Bronchial epithelial cell (primary cell): ENCODE measurements at places on chromosomes 4 and X. TPM values are rescaled to one million over a fixed set of nuclear protein-coding genes. Genes with fewer than 3 reads are reported as not detected.

DNA sequence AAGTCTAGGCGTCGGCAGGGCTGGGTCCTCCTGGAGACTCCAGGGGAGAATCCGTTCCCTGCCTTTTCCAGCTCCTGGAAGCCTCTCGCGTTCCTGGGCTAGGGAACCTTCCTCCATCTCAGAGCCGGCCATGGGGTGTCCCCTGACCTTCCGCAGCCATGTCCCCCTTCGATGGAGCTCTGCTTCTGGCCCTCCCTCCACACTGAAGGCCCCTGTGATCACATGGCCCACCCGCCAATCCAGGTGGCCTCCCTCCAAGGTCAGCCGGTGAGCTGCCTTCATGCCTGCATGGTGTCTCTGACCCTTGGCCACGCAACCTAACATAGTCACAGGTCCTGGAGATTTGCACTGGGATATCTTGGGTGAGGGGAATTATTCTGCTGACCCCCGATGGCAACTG lies 69.6 kb downstream of the TRMT44 start:
- DNase-seq: no peak

Gene LGI2
- total RNA-seq: not detected in 2 replicates

DNA sequence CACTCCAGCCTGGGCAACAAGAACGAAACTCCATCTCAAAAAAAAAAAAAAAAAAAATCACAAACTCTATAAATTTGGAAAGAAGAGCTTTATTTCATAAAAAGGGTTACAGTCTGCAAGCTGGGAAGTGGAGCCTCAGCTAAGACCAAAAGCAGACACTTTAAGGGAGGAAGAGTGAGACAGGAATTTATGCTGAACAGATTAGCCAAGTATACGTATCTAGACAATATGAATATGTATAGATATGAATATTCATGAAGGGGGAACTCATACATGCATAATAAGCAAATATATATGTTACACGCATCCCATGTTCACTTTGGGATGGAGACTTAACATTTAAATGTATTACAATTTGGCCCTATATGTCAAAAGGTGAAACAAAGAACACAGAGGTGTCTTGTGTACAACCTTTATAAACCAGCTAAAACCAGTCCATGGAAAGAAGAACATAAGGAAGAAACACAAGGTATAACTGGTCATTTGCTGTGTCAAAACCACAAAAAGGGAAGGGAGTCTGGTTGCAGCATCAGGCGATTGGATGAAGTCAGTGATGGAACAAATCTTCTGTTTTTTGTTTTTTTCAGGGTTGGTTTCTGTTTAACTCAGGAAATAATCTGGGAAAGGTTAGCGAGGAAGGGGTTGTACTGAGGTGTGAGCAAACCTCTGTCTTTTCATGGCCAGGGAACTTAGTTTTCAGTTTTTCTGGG lies 130.0 kb upstream of the MAOA start:
- no peak for DNase-seq

Gene BEX1
- not detected in 2 replicates for total RNA-seq

- DNase-seq: no peak
Observed at GRCh38 chr4:86536151-86536550, 58.0 kb upstream of the PTPN13 start.

DNA sequence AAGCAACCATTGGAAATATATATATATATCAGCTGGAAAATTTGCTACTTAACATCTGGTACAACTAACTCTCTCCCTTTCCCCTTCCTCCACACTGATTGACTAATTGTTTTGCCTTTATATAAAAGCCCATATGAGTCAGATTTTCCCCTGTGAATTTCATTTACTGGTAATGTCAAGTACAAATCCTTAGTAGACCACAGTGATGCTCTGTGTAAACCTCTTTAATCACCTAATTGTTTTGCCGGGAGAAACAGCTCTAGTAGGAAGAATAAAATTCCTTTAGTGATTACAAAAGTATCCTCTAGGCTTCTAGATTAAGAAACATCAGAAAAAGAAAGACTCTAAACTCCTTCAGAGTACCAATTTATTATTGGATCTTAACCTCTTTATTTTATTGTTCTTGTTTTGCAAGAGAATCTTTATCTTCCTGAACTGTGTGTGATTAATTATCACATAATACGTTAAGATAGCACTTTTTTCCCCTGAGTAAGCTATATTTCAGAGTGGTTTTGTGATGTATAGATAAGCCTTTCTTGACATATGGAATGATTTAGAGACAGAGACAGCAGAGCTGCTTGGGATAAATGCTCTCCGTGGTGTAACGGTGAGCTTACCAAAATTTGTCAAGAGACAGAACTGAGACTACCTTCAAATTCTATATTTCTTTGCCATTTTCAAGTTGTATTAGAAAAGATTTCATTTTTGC lies 1606.4 kb upstream of the TENM3 start:
- no peak for DNase-seq

DNA sequence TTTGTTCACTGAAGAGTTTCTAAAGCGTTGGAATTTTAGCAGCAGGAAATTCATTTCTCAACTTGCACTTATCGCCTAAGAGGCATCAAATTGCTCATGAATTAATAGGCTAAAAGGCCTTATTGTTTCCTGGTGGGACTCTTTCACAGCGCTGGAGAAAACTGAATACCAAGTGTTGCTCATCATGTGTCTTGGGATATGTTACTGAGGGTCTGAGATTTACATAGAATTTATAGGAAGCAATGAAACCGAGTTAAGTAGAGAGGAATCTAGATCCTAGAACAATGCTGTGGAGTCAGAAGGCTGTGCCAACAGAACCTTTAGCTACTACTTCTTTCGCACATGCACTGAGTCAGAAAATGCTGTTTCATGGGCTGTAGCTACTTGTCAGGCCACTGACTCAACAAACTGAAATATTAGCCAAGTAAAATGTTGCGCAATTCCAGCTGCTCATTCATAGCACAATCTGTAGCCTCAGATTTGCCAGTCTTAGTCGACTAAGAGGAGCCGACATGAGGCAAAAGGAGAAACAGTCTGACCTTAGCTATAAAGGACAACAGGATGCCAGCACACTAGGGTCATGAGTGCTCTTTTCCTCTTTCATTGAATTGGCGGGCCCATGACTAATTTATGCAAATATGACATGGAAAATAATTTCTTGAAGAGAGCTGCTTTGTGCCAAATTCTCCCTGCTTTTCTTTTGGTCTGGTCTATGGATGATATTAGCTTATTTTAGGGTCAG lies 35.9 kb upstream of the CXCL8 start:
- DNase-seq: peak; percentile 100

DNA sequence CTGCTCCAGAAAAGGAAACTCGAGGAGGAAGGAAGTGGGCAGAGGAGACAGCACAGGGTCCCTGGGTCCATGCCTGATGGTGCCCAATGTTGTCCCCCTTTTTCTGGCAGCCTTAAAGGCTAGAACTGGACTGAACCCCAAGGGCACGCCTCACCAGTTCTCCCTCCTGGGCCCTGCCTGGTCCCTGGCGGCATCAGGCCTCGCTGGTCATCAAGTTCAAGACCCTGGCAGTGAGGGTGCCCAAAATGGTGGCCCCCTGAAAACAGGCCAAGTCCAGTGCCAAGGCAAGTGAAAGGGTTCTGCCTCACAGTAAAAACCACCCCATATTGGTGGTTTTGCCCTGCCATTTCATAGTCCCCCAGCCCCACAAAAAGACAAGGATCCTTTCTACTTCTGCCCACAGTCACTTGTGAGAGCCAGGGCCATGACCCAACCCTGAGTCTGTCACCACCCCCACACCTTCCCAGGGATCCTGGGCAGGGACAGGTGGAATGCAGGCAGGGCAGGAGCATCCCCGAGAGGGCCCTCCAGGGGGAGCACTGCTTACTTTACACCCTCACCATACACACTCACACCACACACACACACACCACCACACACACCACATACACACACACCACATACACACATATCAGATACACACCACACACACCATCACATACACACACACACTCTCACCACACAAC lies 107.6 kb downstream of the DCTD start:
- DNase-seq: no peak

GRCh38 chr4:119105605-119106004 lies 30.0 kb upstream of the MYOZ2 start:
- DNase-seq: peak; percentile 47

DNA sequence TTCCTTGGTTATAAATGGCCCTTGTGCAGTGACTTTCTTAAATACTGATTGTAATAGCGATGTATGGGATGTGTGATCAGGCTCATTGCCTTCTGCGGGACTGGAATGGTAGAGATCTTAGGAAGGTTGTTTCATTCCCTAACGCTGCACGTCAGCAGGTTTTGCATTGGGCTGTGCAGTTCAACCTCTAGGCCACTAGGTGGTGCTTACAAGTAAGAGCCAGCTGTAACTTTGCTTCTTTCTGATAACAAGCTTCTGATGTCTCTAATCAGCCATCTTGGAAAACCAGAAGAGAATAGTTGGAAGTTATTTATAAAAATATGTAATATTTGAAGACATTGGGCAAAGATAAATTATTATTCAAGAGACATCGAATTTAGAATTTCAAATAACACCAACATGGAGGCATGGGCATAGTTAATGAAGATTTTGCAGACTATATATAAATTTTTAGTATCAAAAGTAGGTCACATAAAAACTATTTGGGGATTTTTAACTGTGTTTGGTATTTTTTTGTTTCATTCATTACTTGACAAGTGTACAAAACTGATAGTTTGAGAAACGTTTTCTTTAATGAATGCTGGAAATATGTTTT lies 339.7 kb upstream of the PCDH7 start:
- peak; percentile 77 for DNase-seq

Gene ZNF630
- total RNA-seq: 1.8 and 2.0 TPM in 2 replicates

GRCh38 chr4:55450566-55450965 lies 54.8 kb downstream of the TMEM165 start:
- DNase-seq: no peak

- DNase-seq: no peak
Observed at GRCh38 chr4:26450418-26450817, 39.9 kb downstream of the CCKAR start.

GRCh38 chr4:174689618-174690017 lies 139.4 kb downstream of the GLRA3 start:
- DNase-seq: no peak

GRCh38 chr4:55291227-55291640 lies 54.8 kb upstream of the SRD5A3 start:
- no peak for DNase-seq

- no peak for DNase-seq
Observed at GRCh38 chr4:1310796-1311631, 21.3 kb downstream of the MAEA start.

- DNase-seq: no peak
Observed at GRCh38 chr4:8614365-8615193, 22.0 kb downstream of the CPZ start.

DNA sequence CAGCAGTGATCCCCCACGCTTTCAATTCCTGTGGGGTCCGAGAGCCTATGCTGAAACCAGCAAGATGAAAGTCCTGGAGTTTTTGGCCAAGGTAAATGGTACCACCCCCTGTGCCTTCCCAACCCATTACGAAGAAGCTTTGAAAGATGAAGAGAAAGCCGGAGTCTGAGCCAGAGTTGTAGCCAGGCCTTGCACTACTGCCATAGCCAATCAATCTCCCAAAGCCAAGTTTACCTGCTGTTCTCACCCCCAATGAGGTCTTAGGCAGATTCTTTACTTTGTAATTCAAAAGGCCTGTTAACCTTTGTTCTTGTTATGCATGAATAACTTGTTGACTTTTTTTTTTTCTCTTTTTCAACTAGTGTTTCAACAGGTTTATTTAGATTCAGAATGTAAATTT lies 4.0 kb downstream of the MAGEB2 start:
- DNase-seq: no peak

GRCh38 chr4:150939530-150939929 lies 75.6 kb downstream of the LRBA start:
- no peak for DNase-seq

- DNase-seq: no peak
Observed at GRCh38 chr4:39433878-39434492, 24.7 kb downstream of the RPL9 start.

Gene PRR32
- not detected in 2 replicates for total RNA-seq

DNA sequence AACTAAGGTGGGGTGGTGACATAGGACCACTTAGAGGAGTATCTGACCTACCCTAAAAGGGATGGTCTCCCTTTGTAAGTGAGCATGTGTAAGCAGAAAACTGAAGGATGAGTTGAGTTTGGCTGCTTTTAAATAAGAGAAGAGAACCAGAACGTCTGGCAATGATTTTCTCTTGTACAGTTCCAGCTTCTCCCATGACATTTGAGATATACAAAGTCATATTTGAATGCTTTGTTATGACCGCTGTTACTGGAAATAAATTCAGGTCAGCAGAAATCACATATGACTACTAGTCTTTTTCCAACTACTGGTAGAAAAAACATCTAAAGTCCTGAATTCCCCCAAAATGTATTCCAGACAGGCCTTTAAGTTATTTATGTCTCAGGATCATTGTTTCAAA lies 313.3 kb upstream of the BMP3 start:
- DNase-seq: no peak

- DNase-seq: no peak
Observed at GRCh38 chr4:88457307-88458103, 586 bp downstream of the HERC5 start.

DNA sequence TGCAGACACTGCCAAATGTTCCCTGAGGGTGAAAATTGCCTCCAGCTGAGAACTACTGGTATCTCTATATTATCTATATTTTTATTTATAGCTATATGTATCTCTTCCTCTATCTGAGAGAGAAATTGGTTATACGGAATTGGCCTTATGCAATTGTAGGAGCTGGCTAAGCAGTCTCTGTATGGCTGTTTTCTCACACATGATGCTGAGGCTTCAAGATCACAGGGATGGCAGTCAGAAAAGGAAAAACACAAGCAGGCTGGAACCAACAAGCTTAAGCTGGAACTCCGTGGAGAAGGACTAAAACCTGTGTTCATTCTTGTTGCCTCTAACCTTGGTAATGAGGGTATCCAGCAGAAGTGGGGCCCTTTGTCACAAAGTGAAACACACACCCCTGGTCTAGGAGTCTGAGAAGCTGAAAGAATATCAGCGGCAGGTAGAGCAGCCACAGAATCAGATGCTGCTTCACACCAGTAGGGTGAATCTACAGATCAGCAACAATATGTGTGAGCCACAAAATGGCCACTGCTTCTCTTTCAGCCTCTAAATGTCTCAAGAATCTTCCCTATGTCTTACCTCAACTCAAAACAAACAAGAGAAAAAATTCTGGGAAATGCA lies 166.5 kb upstream of the PPP1R2C start:
- no peak for DNase-seq

Gene ARHGEF9
- 7.4 and 7.9 TPM in 2 replicates for total RNA-seq

- no peak for DNase-seq
Observed at GRCh38 chr4:56910172-56910967, 2.7 kb downstream of the REST start.

Gene UGT2B17
- 0.13 TPM in 1 of 2 replicates, not detected in the other for total RNA-seq

DNA sequence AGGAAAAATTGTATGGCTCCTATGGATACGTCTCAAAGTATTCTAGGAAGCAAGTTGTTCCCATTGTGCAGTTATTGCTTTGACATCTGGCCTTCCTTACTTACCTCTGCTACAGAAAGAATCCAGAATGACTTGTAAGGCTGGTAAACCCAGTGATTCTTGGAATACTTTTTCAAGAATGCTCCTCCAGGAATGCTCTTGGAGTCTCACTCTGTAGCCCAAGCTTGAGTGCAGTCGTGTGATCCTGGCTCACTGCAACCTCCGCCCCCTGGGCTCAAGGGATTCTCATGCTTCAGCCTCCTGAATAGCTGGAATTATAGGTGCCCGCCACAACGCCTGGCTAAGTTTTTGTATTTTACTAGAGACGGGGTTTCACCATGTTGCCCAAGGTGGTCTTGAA lies 38.1 kb downstream of the GAB1 start:
- DNase-seq: no peak
